T-cell (primary cell): ENCODE measurements at places on chromosomes 6 and 20. TPM values are rescaled to one million over a fixed set of nuclear protein-coding genes. Genes with fewer than 3 reads are reported as not detected.
A peak's percentile ranks its signal among the peaks of the same experiment; 100 is the strongest.

CLPSL2 gene
- total RNA-seq, result not detected

ARFGEF2 gene
- total RNA-seq, result 23.4 TPM

GRCh38 chr6:146361128-146361924 is 182.3 kb upstream of the RAB32 start:
- DNase-seq, result no peak
- no peak overlapping the region for H3K4me3 ChIP-seq
- H3K27me3 ChIP-seq, result no peaks in the 10 kb centered on the region
- no peaks in the 10 kb centered on the region for H3K36me3 ChIP-seq
- no peak overlapping the region for H3K27ac ChIP-seq

DNA sequence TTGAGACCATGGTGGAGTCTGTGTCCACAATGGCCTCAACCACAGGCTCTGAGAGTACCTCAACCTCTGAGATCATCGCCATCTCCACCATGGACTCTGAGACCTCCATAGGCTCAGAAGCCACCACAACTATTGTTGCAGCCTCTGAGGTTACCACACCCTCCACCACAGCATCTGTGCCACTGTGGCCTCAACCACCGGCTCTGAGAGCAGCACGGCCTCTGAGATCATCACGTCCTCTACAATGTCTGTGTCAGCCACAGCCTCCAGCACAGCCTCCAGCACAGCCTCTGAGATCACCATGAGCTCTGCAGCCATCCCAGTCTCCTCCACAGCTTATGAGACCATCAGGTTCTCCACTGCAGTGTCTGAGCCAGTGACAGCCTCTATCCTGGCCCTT is 19.4 kb upstream of the MUC21 start:
- H3K4me3 ChIP-seq, result no peak overlapping the region
- H3K4me1 ChIP-seq, result peaks cover 16% of the 10 kb centered on the region
- H3K27ac ChIP-seq, result no peak overlapping the region
- no peaks in the 10 kb centered on the region for H3K36me3 ChIP-seq
- H3K27me3 ChIP-seq, result peaks cover 21% of the 10 kb centered on the region
- DNase-seq, result no peak

DNA sequence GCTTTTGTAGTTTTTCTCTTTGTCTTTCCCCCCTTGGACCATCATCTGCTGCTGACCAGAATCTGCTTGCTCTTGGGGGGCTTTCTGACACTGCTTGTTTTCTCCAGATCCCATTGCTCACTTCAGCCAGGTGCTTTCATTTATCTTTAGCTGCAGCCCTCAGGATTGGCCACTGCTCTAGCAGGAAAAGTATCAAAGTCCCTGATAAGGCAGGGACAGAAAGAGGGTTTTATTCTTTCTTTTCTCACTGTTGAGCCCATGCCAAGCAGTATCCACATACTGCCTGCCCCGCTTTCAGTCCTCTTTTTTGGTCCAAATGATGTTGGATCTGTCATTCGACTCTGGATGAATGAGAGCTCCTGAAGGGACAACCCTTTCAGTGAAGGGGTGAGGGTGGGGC is 141.4 kb downstream of the DNAH8 start:
- DNase-seq, result no peak
- no peaks in the 10 kb centered on the region for H3K36me3 ChIP-seq
- H3K4me1 ChIP-seq, result no peaks in the 10 kb centered on the region
- H3K4me3 ChIP-seq, result no peak overlapping the region

GRCh38 chr20:63253438-63254231 is 628 bp downstream of the NKAIN4 start:
- H3K4me3 ChIP-seq, result no peak overlapping the region
- no peaks in the 10 kb centered on the region for H3K36me3 ChIP-seq
- no peaks in the 10 kb centered on the region for H3K4me1 ChIP-seq

GRCh38 chr6:26195376-26195923 is 108.2 kb downstream of the HFE start:
- H3K27me3 ChIP-seq, result no peaks in the 10 kb centered on the region
- H3K27ac ChIP-seq, result peak overlapping the region; percentile 85
- H3K4me3 ChIP-seq, result peak overlapping the region; percentile 99

DNA sequence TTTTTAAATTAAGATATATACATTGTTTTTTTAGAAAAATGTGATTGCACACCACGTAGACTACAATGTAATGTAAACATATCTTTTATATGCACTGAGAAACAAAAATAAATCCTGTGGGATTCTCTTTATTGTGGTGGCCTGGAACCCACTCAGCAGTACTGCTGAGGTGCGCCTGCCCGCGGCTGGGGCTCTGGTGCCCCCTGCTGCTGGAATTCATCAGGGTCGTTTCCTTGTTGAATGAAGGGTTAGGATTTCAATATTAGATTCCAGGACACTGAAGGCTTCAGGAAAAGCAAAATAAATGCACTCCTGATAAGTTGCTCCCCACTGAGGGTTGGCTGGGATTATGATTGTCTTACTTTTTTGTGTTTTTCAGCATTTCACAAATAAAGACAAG is 175.8 kb upstream of the GGTLC1 start:
- no peaks in the 10 kb centered on the region for H3K27me3 ChIP-seq
- no peak overlapping the region for H3K4me3 ChIP-seq
- no peaks in the 10 kb centered on the region for H3K36me3 ChIP-seq

- no peak overlapping the region for H3K27ac ChIP-seq
- DNase-seq, result no peak
- no peak overlapping the region for H3K4me3 ChIP-seq
- peaks cover 7% of the 10 kb centered on the region for H3K36me3 ChIP-seq
- no peaks in the 10 kb centered on the region for H3K27me3 ChIP-seq
Observed at GRCh38 chr6:34638834-34639736, 57.5 kb downstream of the ILRUN start.

- no peaks in the 10 kb centered on the region for H3K27me3 ChIP-seq
- no peaks in the 10 kb centered on the region for H3K4me1 ChIP-seq
- no peak overlapping the region for H3K27ac ChIP-seq
- no peak for DNase-seq
- no peak overlapping the region for H3K4me3 ChIP-seq
Observed at GRCh38 chr6:132961122-132961521, 146.8 kb downstream of the RPS12 start.

GRCh38 chr6:37821446-37821845 is 1.9 kb downstream of the ZFAND3 start:
- no peak overlapping the region for H3K4me3 ChIP-seq
- H3K36me3 ChIP-seq, result no peaks in the 10 kb centered on the region
- no peak for DNase-seq
- no peak overlapping the region for H3K27ac ChIP-seq

- H3K4me1 ChIP-seq, result no peaks in the 10 kb centered on the region
- H3K27me3 ChIP-seq, result no peaks in the 10 kb centered on the region
- H3K4me3 ChIP-seq, result no peak overlapping the region
- no peaks in the 10 kb centered on the region for H3K36me3 ChIP-seq
- DNase-seq, result no peak
Observed at GRCh38 chr20:8292793-8293192, 160.7 kb downstream of the PLCB1 start.

DNA sequence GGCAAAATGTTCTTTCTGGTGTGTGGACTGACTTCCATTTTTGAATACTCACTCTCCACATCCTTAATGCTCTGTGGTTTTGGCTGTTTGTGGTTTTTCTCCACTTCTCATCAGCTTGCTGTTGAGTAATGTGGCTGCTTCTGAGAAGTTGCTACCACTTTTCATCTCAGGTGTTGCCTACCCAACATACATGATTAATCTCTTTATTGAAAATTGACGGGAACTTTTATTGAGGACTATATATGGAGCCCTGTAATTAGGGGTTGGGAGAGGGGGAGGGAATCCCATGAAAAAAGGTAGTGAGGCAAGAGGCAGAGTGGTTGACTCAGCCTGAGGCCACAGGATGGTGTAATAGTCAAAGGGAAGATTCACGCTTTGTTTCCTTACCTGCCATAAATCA is 17.6 kb downstream of the IL22RA2 start:
- H3K4me1 ChIP-seq, result peaks cover 9% of the 10 kb centered on the region
- no peak overlapping the region for H3K4me3 ChIP-seq
- no peaks in the 10 kb centered on the region for H3K27me3 ChIP-seq
- no peaks in the 10 kb centered on the region for H3K36me3 ChIP-seq

GRCh38 chr20:38581013-38581412 is at the start of gene ADIG:
ADIG (plus strand) TSS chr20:38581197; CDS start chr20:38581251, 54 bp downstream.
- no peaks in the 10 kb centered on the region for H3K4me1 ChIP-seq
- H3K27me3 ChIP-seq, result no peaks in the 10 kb centered on the region
- no peaks in the 10 kb centered on the region for H3K36me3 ChIP-seq
- no peak within 1 kb of the TSS for H3K27ac ChIP-seq
- no peak for DNase-seq

GRCh38 chr6:65610746-65611145 is 96.3 kb downstream of the EYS start:
- DNase-seq, result no peak
- no peak overlapping the region for H3K4me3 ChIP-seq
- no peaks in the 10 kb centered on the region for H3K27me3 ChIP-seq
- no peaks in the 10 kb centered on the region for H3K36me3 ChIP-seq
- H3K4me1 ChIP-seq, result no peaks in the 10 kb centered on the region
- no peak overlapping the region for H3K27ac ChIP-seq

DNA sequence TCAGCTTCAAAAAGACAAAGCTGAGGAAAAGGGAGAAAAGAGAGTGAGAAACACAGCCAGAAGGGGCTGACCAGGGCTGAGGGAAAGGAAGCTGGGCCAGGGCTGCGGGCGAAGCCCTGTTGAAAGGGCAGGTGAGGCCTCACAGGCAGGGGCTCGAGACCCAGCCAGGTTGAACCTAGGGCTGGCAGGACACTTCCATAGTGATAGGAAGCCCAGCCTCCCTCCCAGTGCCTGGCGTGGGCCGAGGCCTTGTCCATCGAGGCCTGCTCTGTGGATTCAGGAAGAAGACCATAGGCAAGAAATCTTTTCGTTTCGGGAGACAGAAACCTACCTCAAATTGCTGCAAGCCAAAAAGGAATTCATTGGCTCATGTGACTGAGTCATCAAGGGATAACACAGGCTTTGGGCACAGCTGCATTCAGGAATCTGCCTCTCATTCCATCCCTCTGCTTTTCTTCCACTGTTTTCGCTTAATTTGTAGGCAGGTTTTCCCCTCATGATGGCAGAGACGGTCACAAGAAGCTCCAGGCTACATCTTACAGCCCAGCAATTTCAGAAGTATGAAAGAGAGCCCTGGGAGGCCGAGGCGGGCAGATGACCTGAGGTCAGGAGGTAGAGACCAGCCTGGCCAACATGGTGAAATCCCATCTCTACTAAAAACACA is 311.1 kb upstream of the SULF2 start:
- H3K27ac ChIP-seq, result no peak overlapping the region
- H3K4me3 ChIP-seq, result no peak overlapping the region
- H3K27me3 ChIP-seq, result peaks cover 17% of the 10 kb centered on the region
- H3K4me1 ChIP-seq, result no peaks in the 10 kb centered on the region

DNA sequence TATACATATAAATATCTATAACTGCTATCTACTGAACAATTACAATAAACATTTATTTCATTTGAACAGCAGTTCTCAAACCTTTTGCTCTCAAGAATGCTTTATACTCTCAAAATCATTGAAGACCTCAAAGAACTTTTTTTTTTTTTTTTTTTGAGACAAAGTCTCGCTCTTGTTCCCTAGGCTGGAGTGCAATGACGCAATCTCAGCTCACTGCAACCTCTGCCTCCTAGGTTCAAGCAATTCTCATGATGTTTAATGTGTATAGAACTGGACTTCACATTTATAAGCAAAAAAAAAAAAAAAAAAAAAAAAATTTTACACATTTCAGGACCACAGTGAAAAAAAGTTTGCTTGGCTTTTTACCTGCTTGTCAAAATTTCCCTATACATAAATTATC is 11.7 kb downstream of the UBE2V1 start:
- H3K27ac ChIP-seq, result no peak overlapping the region
- no peak overlapping the region for H3K4me3 ChIP-seq
- DNase-seq, result no peak
- no peaks in the 10 kb centered on the region for H3K27me3 ChIP-seq
- peaks cover 26% of the 10 kb centered on the region for H3K36me3 ChIP-seq
